RKO (cell line): ENCODE measurements at places on chromosomes 6 and 20.

- DNase-seq: no peak
Observed at GRCh38 chr6:4916954-4917561, 86.8 kb downstream of the RPP40 start.

GRCh38 chr20:48937674-48938073 is 16.2 kb downstream of the ARFGEF2 start:
- DNase-seq: no peak

GRCh38 chr6:116557893-116558292 is 4.3 kb downstream of the CALHM4 start:
- no peak for DNase-seq

- DNase-seq: peak; percentile 49
Observed at GRCh38 chr6:56335726-56336125, 88.3 kb upstream of the COL21A1 start.

DNA sequence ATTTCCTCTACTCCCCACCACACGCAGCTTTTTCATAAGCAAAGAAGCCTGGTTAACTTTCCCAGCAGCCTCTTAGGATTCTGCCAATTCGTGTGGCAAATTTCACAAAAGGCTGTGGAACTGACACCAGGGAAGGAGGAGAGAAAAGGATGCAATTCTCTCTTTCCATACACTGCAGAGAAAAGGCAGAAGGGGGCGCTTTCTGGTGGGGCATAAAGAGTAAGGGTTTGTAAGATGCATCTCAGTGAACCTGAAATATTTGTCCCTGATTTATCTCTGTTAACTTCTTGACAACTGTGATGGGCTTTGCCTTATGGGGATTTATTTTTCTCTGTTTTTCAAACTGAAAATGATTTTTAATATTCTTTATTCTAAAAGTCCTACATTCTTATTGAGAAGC is 45.5 kb upstream of the GLP1R start:
- no peak for DNase-seq

DNA sequence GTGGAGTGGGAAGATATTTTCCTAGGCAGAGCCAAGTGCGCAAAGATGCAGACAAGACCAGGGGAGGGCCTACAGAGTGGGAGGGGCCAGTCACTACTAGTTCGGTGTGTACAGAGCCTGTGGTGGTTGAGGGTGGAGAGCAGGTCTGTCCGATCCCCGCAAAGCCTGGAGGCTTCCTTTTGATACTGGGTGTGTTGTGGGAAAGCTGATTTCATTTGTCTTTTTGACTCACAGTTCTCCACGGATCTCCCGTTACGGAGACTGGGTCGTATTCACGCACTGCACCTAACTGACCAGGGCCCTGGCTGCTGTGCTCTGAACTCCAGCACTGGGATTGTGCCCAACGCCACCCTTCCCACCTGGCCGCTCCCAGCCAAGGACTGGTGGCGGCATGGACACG is 1.4 kb upstream of the TIAM2 start:
- no peak for DNase-seq

GRCh38 chr6:90462102-90462501 is 124.8 kb downstream of the MAP3K7 start:
- no peak for DNase-seq

- no peak for DNase-seq
Observed at GRCh38 chr20:54221996-54222890, 14.4 kb downstream of the PFDN4 start.

DNA sequence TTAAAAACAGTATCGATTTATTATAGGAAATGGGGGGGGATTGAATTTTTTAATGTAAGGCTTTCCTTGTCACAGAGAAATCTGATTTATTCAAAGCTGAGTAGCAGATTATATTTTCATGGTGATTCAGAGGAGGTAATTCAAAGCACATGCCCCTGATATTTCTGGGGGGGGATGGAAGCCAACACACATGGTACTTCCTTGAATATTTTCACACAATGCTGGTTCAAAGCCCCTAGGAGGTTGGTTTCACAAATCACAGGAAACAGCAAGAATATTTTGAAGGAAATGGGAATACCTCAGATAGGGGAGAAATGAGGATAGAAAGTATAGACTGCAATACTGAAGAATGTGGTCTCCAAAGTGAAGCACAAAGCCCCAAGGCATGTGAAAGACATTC is 98.8 kb downstream of the RTN4IP1 start:
- no peak for DNase-seq
